Erythroblast (primary cell): ENCODE measurements at places on chromosomes 5 and 9.
A peak's percentile ranks its signal among the peaks of the same experiment; 100 is the strongest.

DNA sequence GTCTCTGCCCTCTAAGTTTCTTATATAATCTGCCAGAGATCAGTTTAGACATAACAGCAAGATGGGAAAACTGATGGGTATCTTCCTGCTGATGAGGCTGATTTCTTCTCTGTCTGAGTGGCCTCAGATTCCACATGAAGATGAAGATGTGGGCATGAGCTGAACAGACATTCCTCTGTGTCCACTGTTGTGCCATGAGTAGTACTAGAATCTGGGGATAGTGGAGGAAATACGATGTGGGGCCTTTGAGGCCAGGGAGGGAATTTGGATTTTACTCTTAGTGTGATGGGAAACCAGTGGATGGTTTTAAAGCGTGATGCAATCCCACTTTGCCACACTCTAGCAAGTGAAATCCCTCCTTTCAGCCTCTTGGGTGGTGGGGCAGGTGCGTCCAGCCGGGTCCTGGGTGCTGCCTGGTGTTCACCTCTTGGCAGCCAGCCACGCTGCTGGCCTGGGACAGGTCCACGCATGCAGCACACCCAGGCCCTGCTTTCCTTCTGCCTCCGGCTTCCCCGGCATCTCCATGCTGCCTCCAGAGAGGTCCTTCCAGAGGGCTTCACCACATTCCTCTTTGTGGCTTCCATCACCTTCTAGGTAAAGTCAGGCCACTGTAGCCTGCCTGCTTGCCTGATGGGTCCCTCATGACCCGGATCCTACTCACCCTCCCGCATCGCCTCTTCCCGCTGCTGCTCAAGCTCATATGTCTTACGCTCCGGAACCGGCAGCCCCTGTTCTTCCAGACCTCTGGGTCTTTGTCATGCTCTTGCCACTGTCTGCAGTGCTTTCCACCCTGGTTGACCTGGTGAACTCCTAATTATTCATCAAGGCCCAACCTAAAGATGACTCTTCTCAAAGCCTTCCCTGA lies 28.1 kb upstream of the SH3PXD2B start:
- no peak for DNase-seq

DNA sequence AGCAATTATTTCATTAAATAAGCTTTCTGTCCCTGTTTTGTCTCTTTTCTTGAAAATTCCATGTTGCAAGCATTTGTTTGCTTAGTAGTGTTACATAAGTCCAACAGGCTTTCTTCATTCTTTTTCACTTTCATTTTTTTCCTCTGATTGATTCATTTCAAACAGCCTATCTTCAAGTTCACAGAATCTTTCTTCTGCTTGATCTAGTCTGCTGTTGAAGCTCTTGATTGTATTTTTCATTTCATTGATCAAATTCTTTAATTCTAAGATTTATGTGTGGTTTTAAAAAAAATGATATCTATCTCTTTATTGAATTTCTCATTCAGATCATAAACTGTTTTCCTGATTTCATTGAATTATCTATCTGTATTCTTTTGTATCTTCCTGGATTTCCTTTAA lies 20.4 kb upstream of the NFIL3 start:
- DNase-seq = no peak

GRCh38 chr5:98157368-98157767 lies 616.1 kb upstream of the RGMB start:
- DNase-seq = no peak

- peak; percentile 72 for DNase-seq
These were observed 1.3 kb downstream of the ZNF131 start for GRCh38 chr5:43121913-43122484.

DNA sequence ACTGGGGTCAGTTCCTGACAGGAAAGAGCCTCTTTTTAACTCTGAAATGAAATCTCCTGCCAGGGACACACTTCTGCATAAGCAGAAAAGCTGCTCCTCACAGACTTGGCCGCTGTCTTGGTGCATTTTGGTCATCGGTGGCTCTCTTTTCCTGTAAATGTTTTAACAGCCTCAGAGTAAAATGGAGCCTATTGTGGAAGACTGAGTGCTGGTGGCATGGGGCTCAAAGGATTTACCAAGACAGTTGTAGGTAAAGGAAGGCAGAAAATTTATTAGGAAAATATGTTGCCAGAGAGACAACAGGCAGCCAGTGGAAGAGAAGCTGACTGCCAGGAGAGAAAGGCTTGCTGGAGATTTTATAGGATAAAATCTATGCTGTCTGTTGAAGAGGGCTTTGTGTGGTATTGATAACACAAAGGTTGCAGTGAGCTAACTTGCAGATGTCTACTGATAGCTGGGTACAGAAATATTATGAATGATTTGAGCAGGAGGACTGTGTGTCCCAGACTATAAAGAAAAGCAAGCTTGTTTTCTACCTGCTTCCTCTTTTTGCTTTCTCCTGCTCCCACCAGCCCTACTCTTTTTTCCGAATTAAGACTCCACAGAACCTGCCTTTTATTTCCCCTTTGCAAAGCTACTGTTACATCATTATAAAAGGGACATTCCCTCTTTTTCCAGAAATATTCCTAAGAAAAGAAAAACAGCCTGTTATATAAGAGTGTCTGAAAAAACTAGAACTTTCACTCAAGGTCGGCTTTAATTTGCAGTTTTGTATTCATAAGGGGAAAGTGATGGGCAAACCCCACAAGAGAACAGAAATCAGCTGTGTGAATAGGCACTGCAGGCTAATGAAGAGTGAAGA lies 27.9 kb upstream of the IFNA14 start:
- no peak for DNase-seq

DNA sequence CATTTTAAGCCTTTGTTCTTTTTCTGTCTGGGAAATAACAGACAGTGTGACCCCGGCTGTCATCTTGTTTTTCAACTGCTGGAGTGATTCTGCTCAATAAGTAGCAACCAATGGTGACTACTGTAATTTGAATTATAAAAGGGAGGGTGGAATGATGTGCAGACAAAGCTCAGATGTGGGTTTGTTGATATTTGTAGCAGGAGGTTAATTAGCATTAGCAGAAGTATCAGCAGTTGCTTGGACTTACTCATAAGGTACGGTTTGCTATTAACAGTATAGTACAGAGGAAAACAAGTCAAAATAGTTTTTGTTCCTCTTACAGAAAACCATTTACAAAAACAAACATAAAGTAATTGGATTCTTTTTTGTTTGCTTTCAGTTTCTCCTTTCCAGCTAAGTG lies 140.4 kb downstream of the TUSC1 start:
- no peak for DNase-seq

- DNase-seq = no peak
These were observed 46.6 kb upstream of the TNC start for GRCh38 chr9:115164511-115164974.

- no peak for DNase-seq
These were observed 238.2 kb downstream of the CD180 start for GRCh38 chr5:66958201-66958979.

GRCh38 chr5:80242849-80243248 lies 13.0 kb downstream of the SERINC5 start:
- DNase-seq = no peak

GRCh38 chr9:83166372-83166771 lies 103.4 kb upstream of the RASEF start:
- DNase-seq = no peak

DNA sequence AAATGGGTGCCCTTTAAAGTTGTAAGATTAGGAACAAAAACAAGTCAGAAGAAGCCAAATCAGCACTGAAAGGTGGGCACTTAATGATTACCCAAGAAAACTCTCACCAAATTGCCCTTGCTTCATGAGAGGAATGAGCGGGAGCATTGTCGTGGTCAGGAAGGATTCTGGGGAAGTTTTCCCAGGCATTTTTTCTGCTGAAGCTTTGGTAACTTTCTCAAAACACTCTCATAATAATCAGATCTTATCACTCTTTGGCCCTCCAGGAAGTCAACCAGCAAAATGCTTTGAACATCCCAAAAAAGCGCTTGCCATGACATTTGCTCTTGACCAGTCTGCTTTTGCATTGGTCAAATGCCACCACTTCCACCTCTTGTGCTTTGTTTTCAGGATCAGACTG lies 10.4 kb upstream of the PCDHGC3 start:
- DNase-seq = no peak

DNA sequence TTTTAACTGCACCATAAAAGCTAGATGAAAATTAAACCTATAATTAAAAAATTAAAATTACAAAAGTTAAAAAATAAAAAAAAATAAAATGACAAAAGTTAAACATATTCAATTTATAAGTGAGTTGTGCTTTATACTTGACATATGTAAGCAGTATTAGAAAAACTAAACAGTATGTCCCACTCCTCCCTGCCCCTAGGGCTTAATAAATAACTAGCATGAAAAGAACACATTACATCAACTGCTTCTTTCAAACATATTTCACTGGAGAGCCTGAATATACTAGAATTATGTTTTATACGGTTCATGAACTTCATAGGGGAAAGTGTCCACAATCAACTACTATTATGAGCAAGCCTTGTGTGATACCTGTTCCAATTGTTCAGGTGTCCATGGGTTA lies 47.6 kb downstream of the ECPAS start:
- DNase-seq = no peak

DNA sequence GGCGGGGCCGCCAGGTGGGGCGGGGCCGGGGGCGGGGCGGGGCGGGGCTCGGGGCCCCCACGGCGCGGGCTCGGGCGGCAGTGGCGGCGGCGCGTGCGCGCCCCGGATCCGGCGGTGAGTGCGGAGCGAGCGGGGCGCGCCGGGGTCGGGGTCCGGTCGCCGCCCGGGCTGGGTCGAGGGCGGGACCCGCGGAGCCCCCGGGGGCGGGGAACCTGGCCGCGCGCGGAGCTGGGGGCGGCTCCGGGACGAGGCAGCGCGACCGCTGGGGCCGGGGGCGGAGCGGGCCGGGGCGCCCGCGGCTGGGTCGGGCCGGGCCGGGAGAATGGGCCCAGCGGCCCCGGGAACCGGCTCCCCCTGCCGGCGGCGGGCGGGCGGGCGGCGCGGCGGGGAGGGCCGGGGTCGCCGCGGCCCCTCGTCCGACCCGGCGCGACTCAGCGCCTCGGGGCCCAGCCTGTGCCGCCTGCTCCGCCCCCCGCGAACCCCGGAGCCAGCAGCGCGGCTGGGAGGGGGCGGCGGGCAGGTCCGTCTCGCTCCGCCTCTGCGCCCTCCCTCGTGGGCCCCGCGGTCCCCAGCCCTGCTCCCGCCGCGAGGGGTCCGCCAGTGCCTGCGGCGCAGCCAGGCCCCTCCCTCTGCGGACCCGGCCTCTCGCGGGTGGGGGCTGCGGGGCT lies 3.1 kb downstream of the EGFL7 start:
- DNase-seq = no peak

DNA sequence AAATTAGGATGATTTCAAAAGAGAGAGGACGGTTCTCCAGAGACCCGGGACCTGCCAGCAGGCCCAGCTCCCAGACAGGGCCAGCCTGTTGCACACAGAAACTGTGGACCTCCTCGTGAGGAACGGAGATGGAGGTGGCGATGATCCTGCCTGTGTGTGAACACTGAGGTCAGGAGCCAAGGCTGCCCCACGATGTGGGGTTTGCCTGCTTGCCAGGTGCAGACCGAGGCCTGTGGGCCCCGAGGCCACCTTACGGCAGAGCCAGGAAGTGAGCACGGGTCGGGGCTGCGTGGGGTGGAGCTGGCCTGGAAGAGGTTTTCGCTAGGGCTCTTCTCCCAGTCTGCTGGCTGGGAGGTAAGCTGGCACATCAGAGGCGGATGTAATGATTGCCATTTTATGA lies 4.3 kb downstream of the FAM163B start:
- no peak for DNase-seq

GRCh38 chr9:73080110-73080694 lies 71.5 kb upstream of the ANXA1 start:
- no peak for DNase-seq

DNA sequence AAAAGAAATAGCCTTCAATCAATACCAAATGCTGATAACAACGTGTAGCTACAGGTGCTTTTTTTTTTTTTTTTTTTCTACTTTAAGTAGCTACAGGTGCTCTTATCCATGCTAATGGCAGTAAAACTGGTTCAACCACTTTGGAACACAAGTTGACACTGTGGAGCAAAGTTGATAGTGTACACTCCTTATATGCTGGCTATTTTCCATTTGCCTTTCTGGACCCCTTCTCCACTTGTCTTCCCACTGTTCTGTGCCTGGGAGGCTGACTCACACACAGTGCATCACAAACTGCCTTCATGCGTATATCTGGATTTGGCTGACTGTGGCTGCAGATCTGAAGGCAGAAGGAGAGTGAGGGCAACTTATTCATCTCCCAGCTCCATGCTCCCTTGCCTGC lies 247.9 kb downstream of the MSX2 start:
- DNase-seq = no peak

GRCh38 chr5:90221951-90222350 lies 187.6 kb downstream of the CETN3 start:
- no peak for DNase-seq

DNA sequence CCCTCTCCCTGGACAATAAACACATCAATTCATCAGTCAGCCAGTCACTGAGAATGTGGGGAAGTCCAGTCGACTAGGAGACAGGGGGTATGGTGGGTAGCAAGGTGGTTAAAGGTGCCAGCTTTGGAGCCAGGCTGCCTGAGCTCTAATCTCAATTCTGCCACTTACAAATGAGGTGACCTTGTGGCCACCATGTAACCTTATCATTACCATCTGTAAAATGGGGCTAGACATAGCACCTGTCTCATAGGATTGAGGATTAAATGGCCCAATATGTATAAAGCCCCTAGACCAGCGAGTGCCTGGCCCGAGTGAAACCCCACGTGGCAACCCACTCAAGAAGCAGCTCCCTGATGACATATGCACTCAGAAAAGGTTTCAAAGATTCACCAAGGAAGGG lies 73.3 kb upstream of the TBC1D2 start:
- no peak for DNase-seq

DNA sequence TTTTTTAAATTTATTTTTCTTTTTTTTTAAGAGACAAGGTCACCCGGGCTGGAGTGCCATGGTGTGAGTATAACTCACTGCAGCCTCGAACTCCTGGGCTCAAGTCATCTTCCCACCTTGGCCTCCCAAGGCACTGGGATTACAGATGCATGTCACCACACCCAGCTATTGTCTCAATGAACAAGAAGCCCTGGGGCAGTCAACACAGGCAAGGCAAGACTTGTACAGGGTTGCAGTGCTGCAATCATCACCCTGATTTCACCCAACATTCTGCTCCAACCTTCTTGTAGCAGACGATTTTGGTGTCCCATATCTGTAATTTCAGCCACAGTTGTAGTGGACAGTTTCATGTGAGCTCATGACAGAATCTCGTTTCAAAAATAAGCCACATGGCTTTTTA lies 205.8 kb upstream of the KIF2A start:
- no peak for DNase-seq

DNA sequence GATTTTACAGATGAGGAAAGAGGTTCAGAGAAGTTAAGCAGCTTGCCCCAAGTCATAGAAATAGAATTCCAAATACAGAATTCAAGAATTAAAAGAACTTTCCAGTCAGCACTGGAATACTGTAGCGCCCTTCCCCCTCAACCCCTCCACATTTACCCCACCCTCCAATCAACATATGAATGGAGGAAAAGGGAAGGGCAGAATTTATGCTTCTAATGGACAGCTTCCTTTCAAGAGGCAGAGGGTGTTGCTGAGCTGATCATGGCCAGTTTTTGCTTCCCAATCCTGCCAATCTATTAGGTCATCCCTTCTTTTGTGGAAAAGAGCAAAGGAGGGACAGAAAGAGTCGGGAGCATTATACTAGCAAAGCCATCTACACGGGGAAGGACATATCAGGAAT lies 39.1 kb upstream of the ANKRD31 start:
- no peak for DNase-seq
